Germinal center (tissue), 1 donor: ENCODE measurements at places on chromosomes 7 and 10.
A peak's percentile ranks its signal among the peaks of the same experiment; 100 is the strongest.

GRCh38 chr10:119441921-119442757 is 100.4 kb downstream of the RGS10 start:
- peak; percentile 40 for DNase-seq

DNA sequence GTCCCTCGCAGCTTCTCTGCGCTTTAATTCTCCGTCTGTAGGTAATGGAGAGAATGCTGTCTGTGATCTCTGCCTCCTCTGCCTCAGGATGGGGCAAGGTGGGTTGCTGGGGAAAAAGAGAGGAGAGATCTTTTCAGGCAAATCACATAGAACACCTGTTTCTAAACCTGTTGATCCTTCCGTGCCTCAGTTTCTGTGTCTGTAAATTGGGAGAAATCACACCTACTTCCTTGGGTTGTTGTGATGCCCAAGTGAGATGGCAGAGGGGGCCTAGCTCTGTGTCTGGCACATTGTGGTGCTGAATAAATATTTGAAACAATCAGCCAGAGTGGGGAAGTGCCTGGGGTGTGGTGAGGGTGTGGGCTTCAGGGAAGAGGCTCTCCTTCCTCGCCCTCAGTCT is 28.8 kb downstream of the KAZALD1 start:
- DNase-seq, result no peak

- DNase-seq, result no peak
Observed at GRCh38 chr7:74217455-74218342, 7.9 kb downstream of the LAT2 start.

- no peak for DNase-seq
Observed at GRCh38 chr10:86370006-86370585, 3.5 kb upstream of the GRID1 start.

GRCh38 chr10:96276831-96277230 is 5.5 kb upstream of the BLNK start:
- DNase-seq, result no peak

DNA sequence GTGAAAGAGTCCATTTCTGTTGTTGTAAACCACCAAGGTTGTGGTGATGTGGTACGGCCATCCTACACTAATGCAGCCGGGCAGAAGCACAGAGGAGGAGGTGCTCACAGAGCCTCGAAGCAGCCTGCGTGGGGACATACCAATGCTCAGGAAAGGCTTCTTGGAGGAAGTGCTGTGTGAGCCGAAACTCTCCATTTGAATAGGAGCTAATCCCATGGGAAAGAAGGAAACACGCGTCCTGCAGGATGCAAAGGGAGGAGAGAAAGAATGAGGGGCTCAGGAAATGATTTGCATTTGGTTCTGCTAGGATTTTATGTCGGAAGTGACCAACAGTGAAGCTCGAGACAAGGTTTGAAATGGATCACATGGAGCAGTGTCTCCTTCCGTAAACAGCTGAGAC is 477.9 kb upstream of the ANKRD30A start:
- no peak for DNase-seq

- DNase-seq, result no peak
Observed at GRCh38 chr7:28055161-28055544, 125.4 kb downstream of the JAZF1 start.

DNA sequence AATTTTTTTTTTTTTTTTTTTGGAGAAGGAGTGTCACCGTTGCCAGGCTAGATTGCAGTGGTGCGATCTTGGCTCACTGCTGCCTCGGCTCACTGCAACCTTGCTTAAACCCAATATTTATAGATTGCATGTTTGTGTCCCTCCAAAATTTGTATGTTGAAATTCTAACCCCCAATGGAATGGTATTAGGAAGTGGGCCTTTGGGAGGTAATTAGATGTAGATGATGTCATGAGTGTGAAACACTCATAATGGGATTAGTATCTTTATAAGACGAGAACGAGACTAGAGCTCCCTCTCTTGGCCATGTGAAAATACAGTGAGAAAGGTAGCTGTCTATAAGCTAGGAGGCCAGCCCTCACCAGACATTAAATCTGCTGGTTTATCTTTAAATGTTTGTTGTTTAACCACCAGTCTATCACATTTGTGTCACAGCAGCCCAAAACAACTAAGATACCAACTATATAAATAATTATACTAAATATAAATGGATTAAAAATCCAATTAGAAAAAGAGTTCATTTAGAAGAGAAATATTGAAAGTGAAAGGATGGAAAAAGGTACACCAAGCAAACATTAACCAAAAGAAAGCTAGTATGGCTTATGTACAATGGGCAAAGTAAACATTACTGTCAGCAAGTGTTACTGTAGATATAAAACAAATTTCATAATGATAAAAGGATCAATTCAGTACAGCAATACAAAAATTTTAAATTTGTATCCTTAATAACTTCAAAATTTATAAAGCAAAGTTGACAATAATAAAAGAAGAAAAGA is 9.3 kb downstream of the TCAF1 start:
- no peak for DNase-seq

- no peak for DNase-seq
Observed at GRCh38 chr10:49615213-49615612, 1.4 kb downstream of the CHAT start.

DNA sequence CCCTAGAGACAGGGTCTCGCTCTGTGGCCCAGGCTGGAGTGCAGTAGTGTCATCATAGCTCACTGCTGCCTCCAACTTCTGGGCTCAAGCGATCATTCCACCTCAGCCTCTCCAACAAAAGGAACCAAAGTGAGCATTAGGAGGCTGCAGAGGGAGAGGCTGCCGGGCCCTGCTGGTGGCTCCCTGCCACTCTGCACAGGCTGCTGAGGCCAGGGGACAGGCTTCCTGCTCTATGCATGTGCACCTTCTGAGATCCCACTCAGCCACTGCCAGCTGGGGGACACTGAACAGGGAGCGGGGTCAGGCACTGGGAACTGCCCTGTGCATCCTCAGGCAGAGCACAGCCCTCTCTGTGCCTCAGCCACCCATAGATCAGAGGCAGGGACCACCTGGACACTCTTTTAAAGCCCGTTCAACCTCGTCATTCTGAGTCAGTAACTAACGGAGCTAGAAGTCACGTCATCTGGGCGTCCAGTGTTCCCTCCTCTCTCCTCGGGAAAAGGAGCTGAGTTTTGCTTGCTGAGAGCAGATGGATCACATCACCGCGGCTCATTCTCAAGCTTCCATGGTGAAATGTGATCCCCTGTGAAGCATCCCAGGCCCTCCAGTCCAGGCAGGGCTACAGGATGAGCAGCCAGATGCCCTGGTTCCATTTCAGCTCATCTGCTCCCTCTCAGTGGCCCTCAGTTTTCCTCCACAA is 109.6 kb downstream of the MYL10 start:
- DNase-seq, result no peak

DNA sequence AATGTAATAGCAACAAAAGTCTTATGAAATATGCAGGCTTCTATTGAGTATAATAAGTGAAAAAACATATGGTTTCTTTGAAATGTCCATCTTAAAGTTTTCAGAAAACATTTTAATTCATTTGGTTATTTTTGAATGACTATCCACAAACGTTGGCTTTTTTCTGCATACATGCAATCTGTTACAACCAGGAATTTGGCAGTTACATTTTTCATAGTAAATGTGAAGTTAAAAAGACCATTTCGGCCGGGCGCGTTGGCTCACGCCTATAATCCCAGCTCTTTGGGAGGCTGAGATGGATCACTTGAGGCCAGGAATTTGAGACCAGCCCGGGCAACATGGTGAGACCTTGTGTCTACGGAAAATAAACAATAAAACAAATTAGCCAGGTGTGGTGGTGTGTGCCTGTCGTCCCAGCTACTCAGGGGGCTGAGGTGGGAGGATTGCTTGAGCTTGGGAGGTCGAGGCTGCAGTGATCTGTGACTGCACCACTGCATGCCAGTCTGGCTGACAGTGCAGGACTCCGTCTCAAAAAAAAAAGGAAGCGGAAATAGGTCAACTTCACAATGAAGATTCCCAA is 73.9 kb upstream of the NMT2 start:
- DNase-seq, result no peak

DNA sequence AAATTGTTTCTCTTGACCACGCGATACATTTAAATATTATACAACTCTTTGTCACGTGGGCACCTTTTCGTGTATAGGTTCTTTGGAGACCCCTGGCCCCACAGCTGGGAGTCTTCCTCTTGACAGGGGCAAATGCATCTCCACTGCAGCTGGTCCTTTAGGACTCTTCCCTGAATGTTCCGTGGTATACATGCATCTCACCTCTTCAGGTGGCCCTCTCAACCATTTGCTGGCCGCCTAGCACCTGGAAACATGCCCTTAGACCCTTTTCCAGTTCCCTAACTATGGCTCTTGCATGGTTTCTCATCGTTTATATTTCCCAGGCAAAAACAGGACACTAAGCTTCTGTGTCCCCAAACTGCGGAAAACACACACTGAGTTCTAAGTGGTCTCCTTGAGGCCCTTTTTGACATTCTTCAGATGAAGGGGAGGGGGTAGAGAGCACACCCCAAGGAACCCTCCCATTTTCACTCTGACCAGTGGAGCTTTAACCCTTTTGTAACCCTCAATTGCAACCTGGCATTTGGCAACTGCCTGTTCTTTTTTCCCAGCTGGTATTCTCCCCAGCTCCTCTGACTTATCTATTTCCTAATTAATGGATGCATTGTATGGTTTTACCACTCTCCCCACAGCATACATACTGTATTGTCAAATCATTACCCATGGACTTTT is 20.6 kb downstream of the HNRNPA2B1 start:
- no peak for DNase-seq

GRCh38 chr7:44960011-44960580 is 18.7 kb downstream of the MYO1G start:
- DNase-seq, result no peak

- no peak for DNase-seq
Observed at GRCh38 chr10:99851825-99852224, 69.4 kb downstream of the ABCC2 start.

DNA sequence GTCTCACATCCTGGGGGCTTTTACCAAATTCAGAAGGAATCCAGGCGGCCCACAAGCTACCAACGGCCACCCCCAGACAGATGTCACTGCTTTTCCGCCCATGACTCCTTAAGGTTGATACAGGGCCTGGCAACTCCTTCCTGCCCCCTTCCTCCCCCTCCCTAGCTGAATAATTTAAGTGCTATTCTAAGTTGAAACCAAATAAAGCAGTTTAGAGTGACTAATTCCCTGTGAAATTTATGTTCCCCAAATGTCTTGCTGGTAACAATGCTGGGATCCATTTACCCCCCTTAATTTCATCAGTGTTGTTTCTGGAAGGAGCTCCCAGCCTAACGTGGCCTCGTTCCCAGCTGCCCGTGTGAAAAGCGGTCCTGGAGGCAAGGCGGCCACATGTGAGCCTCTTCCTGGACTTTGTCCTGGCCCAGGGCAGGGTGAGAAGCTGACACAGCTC is 109.6 kb downstream of the TMEM130 start:
- DNase-seq, result no peak
